ENCODE measurements at places on chromosomes 1 and 21.

- no peak for DNase-seq
Observed at GRCh38 chr1:85577419-85578320, 2.9 kb upstream of the CCN1 start.

GRCh38 chr1:66335859-66336640 is 197.9 kb upstream of the SGIP1 start:
- DNase-seq: no peak

GRCh38 chr1:85318217-85318616 is 41.8 kb upstream of the BCL10 start:
- no peak for DNase-seq

- no peak for DNase-seq
Observed at GRCh38 chr21:41960386-41960785, 6.6 kb upstream of the C2CD2 start.

- DNase-seq: no peak
Observed at GRCh38 chr21:43602266-43603232, 56.7 kb downstream of the HSF2BP start.

Data from NCI-H1105 treated with DMSO at 0.1 percent for 48 hours (cell line).